ENCODE measurements at places on chromosomes 4 and X. TPM values are rescaled to one million over a fixed set of nuclear protein-coding genes. Genes with fewer than 3 reads are reported as not detected.

The TMPRSS11F gene
- total RNA-seq = not detected

The CLIC2 gene
- total RNA-seq = not detected

The GRK4 gene
- total RNA-seq = 5.9 TPM

The RAB40A gene
- 0.36 TPM for total RNA-seq

The PCYT1B gene
- 26.1 TPM for total RNA-seq

The USP26 gene
- not detected for total RNA-seq

The CMC4 gene
- 6.1 TPM for total RNA-seq

The MAGEB10 gene
- not detected for total RNA-seq

The GPR34 gene
- not detected for total RNA-seq

The TLR1 gene
- total RNA-seq = 0.23 TPM

The SSX4B gene
- total RNA-seq = not detected

The PLP2 gene
- total RNA-seq = 1.9 TPM

The MAGEA12 gene
- total RNA-seq = 4.3 TPM

GRCh38 chr4:164307262-164307661 lies 446.7 kb upstream of the SMIM31 start:
- no peaks in the 10 kb centered on the region for H3K27me3 ChIP-seq
- no peak overlapping the region for H3K4me3 ChIP-seq
- H3K27ac ChIP-seq = no peak overlapping the region
- no peaks in the 10 kb centered on the region for H3K4me1 ChIP-seq
- no peaks in the 10 kb centered on the region for H3K36me3 ChIP-seq
- no peak for DNase-seq

GRCh38 chrX:51163730-51164129 lies 168.9 kb upstream of the NUDT10 start:
- DNase-seq = no peak
- no peak overlapping the region for H3K27ac ChIP-seq
- H3K36me3 ChIP-seq = no peaks in the 10 kb centered on the region
- peaks cover 1% of the 10 kb centered on the region for H3K27me3 ChIP-seq
- H3K4me1 ChIP-seq = no peaks in the 10 kb centered on the region
- no peak overlapping the region for H3K4me3 ChIP-seq

- no peak overlapping the region for H3K27ac ChIP-seq
- H3K4me3 ChIP-seq = no peak overlapping the region
- no peak for DNase-seq
These were observed 49.2 kb downstream of the CEP44 start for GRCh38 chr4:174332741-174333493.

- H3K27me3 ChIP-seq = peaks cover 13% of the 10 kb centered on the region
- no peak for DNase-seq
- no peak overlapping the region for H3K27ac ChIP-seq
- H3K4me1 ChIP-seq = no peaks in the 10 kb centered on the region
- H3K4me3 ChIP-seq = no peak overlapping the region
These were observed 59.2 kb upstream of the NKX1-1 start for GRCh38 chr4:1465173-1466033.

GRCh38 chrX:148611993-148612392 lies 111.6 kb downstream of the AFF2 start:
- H3K4me1 ChIP-seq = no peaks in the 10 kb centered on the region
- H3K27me3 ChIP-seq = no peaks in the 10 kb centered on the region
- DNase-seq = no peak

GRCh38 chrX:90617710-90618325 lies 696.1 kb downstream of the TGIF2LX start:
- H3K36me3 ChIP-seq = no peaks in the 10 kb centered on the region
- no peaks in the 10 kb centered on the region for H3K4me1 ChIP-seq
- no peak overlapping the region for H3K27ac ChIP-seq
- no peaks in the 10 kb centered on the region for H3K27me3 ChIP-seq
- DNase-seq = no peak

DNA sequence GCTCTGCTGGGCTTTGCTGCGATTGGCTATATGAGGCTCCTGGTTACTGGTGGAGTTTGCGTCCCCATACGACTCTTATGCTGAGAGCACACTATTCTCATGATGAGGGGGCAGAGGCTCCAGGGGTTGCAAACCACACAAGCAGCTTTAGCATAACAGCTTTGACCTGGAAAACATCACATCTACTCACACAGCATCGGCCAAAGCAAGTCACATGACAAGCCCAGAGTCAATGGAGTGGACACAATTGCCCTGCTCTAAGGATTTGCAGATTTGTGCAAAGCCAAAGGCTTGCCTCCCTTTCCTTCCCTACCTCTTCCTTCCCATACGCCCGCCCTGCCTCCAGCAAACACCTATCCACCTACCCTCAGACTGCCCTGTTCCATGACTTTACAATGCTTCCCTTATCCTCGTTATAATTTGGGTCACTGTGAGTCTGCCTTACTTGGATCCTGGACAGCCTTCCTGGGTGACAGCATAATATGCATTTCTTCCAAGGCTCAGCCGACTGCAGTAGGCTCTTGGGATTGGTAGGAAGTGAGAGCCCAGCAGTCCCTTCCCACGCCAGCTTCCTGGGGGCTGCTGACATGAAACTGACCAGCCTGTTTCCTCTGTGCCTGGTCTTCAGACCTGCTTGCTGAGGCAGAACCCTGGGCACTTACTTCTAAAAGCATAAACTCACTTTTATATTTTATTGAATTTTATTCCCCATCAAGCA lies 208.2 kb upstream of the PSAPL1 start:
- no peaks in the 10 kb centered on the region for H3K36me3 ChIP-seq
- H3K27me3 ChIP-seq = peaks cover 12% of the 10 kb centered on the region
- DNase-seq = no peak
- H3K4me3 ChIP-seq = no peak overlapping the region
- no peak overlapping the region for H3K27ac ChIP-seq

DNA sequence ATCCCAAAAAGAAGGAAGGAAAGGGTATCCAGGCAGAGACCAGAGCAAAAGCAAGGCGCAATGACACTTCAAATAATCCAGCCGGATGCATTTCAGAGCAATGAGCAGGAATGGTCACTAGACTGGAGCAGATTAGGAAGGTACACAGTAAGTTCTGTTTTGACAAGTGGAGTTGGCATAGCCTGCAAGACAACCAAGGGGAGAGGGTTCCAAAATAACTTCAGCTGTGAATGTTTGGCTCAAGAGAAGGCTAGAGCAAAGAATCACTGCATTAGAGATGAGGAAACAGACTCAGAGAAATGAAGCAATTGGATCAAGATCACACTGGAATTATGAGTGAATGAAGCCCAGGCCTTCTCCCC lies 90.0 kb upstream of the EGFL6 start:
- H3K27ac ChIP-seq = no peak overlapping the region
- H3K27me3 ChIP-seq = no peaks in the 10 kb centered on the region
- H3K36me3 ChIP-seq = no peaks in the 10 kb centered on the region
- H3K4me3 ChIP-seq = no peak overlapping the region
- no peak for DNase-seq
- H3K4me1 ChIP-seq = no peaks in the 10 kb centered on the region

DNA sequence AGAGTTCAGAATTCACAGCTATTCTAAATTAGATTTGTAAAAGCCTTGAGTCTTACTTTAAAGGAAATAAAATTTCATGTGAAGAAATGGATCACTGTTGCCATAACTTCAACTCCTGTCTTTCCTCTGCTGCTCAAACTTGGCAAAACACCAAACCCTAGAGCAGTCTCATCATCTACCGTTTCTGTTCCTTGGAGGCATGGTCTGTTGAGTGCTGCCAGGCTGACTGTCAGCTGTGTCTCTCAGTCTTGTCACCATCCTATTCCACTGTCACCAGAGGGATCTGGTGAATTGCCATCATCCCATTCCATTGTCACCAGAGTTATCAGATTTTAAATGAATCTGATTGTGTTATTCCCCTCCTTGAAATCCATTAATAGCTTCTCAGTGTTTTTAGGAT lies 55.6 kb downstream of the STIM2 start:
- peaks cover 32% of the 10 kb centered on the region for H3K4me1 ChIP-seq
- H3K4me3 ChIP-seq = no peak overlapping the region
- peaks cover 12% of the 10 kb centered on the region for H3K36me3 ChIP-seq
- no peak overlapping the region for H3K27ac ChIP-seq
- DNase-seq = no peak
- peaks cover 2% of the 10 kb centered on the region for H3K27me3 ChIP-seq

- no peak overlapping the region for H3K4me3 ChIP-seq
- H3K36me3 ChIP-seq = no peaks in the 10 kb centered on the region
- no peak for DNase-seq
- peaks cover 2% of the 10 kb centered on the region for H3K27me3 ChIP-seq
These were observed 68.2 kb downstream of the MAGEA10 start for GRCh38 chrX:152070144-152070543.

DNA sequence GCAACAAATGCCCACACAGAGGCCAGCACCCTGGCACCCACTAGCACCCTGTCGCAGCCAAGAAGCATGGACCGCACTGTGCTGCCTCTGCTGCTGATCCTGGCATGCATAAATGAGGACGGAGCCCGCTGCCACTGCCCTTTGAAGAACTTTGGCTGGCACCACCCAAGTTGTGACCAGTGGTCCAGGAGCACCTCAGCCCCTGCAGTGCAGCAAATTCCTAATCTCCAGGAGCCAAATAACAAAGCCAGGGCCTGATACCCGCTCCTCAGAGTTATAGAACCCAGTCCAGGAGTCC lies 807.2 kb downstream of the GLUD2 start:
- no peak overlapping the region for H3K4me3 ChIP-seq
- no peaks in the 10 kb centered on the region for H3K36me3 ChIP-seq
- no peak for DNase-seq
- no peak overlapping the region for H3K27ac ChIP-seq
- H3K27me3 ChIP-seq = peaks cover 2% of the 10 kb centered on the region

- H3K27ac ChIP-seq = no peak overlapping the region
- no peak overlapping the region for H3K4me3 ChIP-seq
- no peaks in the 10 kb centered on the region for H3K36me3 ChIP-seq
- peaks cover 3% of the 10 kb centered on the region for H3K4me1 ChIP-seq
- DNase-seq = no peak
These were observed 11.4 kb upstream of the SLC39A8 start for GRCh38 chr4:102356562-102357202.

DNA sequence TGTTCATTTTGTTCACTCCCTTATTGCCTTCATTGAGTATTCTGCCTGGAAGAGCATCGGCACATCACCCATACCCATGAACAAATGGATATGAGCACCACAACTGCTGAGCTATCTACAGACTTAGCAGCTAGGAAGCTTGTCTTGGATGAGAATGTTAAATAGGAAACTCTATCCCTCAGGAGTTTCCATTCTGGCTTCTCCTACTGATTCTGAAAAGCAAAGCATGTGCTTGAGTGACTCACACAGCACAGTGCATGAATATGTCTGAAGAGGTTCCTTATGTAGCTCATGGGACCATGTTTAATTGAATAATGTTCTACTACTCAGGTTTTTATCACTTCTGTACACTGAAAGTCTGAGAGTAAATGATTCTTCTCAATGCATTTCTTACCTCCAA lies 57.3 kb upstream of the MXRA5 start:
- DNase-seq = no peak
- H3K27ac ChIP-seq = no peak overlapping the region
- H3K36me3 ChIP-seq = no peaks in the 10 kb centered on the region

- H3K4me3 ChIP-seq = no peak overlapping the region
- no peaks in the 10 kb centered on the region for H3K27me3 ChIP-seq
- H3K36me3 ChIP-seq = no peaks in the 10 kb centered on the region
- peaks cover 15% of the 10 kb centered on the region for H3K4me1 ChIP-seq
These were observed 2.2 kb upstream of the LHFPL1 start for GRCh38 chrX:112681976-112682375.

DNA sequence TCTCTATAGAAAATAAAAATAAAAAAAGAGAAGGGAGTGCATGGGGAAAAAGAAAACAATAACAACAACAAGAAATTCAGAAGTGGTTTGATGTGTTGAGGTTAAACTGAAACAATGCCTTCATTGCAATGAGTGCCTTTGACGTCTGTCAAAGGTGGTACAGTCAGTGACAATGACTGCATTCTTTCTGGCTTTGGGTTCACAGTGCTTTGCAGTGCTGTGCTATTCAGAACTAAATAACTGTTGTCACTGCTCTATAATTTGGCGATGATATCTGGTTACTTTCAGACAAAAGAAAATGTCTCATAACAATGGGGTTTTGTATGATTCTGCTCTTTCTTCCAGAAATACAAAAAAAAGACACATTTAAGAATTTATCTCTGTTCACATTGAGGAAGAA lies 488.6 kb upstream of the MAGEB2 start:
- H3K36me3 ChIP-seq = no peaks in the 10 kb centered on the region
- peaks cover 1% of the 10 kb centered on the region for H3K27me3 ChIP-seq
- H3K4me1 ChIP-seq = no peaks in the 10 kb centered on the region
- H3K4me3 ChIP-seq = no peak overlapping the region

- H3K27me3 ChIP-seq = no peaks in the 10 kb centered on the region
- no peak overlapping the region for H3K27ac ChIP-seq
- H3K36me3 ChIP-seq = no peaks in the 10 kb centered on the region
- H3K4me3 ChIP-seq = no peak overlapping the region
These were observed 45.6 kb downstream of the DCTD start for GRCh38 chr4:182871616-182872015.

GRCh38 chr4:76235915-76236314 lies 15.6 kb upstream of the FAM47E start:
- no peaks in the 10 kb centered on the region for H3K27me3 ChIP-seq
- H3K36me3 ChIP-seq = peaks cover 3% of the 10 kb centered on the region

- no peaks in the 10 kb centered on the region for H3K4me1 ChIP-seq
- peaks cover 1% of the 10 kb centered on the region for H3K27me3 ChIP-seq
- DNase-seq = no peak
- H3K27ac ChIP-seq = no peak overlapping the region
These were observed 242.6 kb downstream of the GPC3 start for GRCh38 chrX:133742602-133743305.

DNA sequence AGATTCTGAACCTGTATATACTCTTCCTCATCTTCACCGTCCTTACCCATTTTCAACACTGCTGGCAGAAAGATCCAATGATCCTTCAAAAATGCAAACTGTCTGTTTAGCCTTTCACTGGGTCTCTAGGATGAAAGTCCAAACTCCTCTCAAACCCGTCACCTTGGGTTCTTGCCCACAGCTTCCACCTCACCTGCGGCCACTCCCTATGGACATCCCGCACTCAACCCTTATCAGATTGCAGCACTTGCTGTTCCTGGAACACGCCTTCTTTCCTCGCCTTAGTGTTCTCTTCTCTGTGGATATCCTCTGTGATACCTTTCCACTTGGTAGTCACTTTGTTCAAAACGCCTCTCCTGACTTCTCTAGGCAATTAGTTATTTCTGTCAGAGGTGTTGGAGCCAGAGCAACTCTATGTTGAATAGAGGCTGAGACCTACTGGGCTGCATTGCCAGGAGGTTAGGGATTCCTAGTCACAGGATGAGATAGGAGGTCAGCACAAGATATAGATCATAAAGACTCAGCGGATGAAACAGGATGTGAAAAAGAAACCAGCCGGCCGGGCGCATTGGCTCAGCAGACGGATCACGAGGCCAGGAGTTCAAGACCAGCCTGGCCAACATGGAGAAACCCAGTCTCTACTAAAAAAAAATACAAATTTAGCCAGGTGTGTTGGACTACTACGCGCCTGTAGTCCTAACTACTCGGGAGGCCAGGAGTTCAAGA lies 4.2 kb upstream of the NOCT start:
- DNase-seq = no peak
- H3K36me3 ChIP-seq = no peaks in the 10 kb centered on the region
- peaks cover 20% of the 10 kb centered on the region for H3K27me3 ChIP-seq
- H3K27ac ChIP-seq = no peak overlapping the region
- peaks cover 21% of the 10 kb centered on the region for H3K4me1 ChIP-seq

- no peak overlapping the region for H3K4me3 ChIP-seq
- H3K27me3 ChIP-seq = no peaks in the 10 kb centered on the region
- no peak overlapping the region for H3K27ac ChIP-seq
- H3K36me3 ChIP-seq = no peaks in the 10 kb centered on the region
- DNase-seq = no peak
These were observed 23.4 kb downstream of the TAB3 start for GRCh38 chrX:30865612-30866011.
